CD8-positive, alpha-beta memory T cell (primary cell): ENCODE measurements at places on chromosomes 6 and 20. TPM values are rescaled to one million over a fixed set of nuclear protein-coding genes. Genes with fewer than 3 reads are reported as not detected.

GRCh38 chr6:45647341-45648261 is 269.9 kb upstream of the SUPT3H start:
- no peak for DNase-seq

The STX11 gene
- 30.0 TPM for total RNA-seq

- peak; percentile 27 for DNase-seq
These were observed 62.6 kb downstream of the BACH2 start for GRCh38 chr6:90233994-90234393.

The AGPAT4 gene
- 2.8 TPM for total RNA-seq

DNA sequence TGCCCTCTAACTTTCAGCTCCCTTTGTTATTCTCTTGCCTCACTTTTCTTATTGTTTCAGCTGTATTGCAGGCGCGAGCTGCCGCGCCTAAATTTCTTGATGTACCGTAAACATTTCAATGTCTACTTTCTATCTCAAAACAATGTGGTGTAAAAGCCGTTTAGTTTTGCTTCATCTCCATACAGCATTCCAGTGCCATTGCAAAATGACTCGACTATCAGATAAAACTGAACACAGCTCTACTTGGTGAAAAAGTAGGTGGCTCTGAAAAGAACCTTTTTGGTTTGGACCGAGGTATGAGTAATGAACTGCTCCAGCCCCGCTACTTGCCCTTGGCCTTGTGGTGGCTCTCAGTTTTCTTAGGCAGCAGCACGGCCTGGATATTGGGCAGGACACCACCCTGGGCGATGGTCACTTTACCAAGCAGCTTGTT is 74.6 kb downstream of the OR2B2 start:
- no peak for DNase-seq

DNA sequence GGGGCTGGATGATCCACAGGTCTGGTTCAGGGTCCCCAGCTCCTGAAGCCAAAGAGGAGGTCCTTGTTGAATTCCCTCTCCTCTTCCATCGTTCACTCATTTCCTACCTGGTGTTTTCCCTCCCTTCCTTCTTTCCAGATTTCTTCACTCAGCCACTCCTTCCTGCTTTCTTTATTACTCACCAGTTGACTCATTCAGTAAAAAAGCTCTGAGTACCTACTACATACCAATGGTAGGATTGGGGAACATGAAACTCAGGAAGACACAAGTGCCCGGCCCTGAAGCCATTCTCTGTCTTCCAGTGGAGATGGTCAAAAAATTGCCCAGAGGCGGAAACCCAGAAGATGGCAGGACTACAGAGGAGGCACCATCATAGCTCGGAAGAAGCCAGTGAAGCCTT is 11.9 kb upstream of the NSFL1C start:
- DNase-seq = no peak

GRCh38 chr20:16369441-16369840 is 203.8 kb downstream of the KIF16B start:
- DNase-seq = no peak

GRCh38 chr20:62797671-62798532 is 1.6 kb downstream of the MRGBP start:
- no peak for DNase-seq

DNA sequence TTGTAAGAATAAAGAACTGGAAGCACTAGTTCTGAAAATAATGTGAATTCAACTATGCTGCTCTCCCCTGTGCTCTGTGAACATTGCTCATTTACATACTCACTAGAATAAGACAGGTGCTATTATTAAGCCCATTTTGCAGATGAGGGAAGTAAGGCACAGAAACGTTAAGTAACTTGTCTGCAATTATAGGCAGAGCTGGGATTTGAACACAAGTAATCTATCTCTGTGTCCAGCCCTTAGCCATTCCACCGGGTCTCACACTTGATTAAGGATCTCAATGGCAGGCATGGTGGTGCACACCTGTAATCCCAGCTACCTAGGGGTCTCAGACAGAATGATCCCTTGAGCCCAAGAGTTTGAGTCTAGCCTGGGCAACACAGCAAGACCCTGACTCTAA is 357.7 kb downstream of the CD83 start:
- DNase-seq = no peak

- no peak for DNase-seq
These were observed 71.1 kb downstream of the TMEM244 start for GRCh38 chr6:129789974-129790373.

- DNase-seq = no peak
These were observed 64.2 kb downstream of the STAU1 start for GRCh38 chr20:49123982-49124381.

DNA sequence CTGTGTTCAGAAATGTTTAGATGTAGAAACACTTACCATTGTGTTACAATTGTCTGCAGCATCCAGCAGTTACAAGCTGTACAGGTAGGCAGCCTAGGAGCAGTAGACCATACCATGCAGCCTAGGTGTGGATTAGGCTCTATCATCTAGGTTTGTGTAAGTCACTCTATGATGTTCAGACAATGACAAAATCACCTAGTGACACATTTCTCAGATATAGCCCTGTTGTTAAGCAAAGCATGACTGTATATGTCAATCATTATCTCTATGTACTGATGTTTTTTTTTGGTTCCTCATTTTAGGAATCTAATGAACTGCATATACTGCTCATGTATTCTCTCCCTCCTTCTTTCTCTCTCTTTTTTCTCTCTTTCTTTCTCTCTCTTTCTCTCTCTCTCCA is 22.2 kb downstream of the CST8 start:
- no peak for DNase-seq

GRCh38 chr6:119541132-119541905 is 191.8 kb upstream of the MAN1A1 start:
- no peak for DNase-seq

DNA sequence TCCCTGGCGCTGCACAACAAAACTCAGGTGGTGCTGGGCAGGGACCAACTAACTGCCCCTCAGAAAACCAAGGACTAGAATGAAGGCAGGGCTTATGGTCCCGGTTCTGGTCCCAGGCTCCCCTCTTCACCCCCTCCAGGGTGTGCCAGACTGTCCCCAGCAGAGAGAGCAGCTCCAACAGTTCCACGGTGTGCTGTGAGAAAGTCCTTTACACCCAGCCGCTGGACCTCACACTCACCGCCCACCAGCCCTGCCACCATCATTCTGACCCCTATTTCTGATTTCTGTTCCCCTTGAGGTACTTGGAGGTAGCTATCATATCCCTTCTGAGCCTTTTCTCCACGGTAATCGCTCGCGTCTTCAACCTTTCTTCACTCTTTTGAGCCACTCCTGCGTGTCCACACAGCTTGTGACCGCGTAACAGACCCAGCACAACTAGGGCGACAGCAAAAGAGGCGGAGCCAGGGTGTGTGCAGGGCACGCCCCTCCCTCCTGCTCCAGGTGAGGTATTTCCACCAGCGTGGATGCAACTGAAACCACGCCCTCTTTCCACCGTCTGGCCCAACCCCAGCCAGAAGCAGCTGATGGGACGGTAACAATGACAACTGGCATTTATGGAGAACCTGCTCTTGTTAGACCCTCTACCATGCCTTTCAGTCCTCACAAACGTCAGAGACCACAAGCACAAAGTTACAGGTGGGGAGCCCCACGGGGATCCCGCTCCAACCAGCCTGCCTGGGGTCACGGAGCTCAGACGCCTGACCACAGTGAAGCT is 2.3 kb downstream of the PXDC1 start:
- DNase-seq = no peak

The SLC13A3 gene
- total RNA-seq = not detected

DNA sequence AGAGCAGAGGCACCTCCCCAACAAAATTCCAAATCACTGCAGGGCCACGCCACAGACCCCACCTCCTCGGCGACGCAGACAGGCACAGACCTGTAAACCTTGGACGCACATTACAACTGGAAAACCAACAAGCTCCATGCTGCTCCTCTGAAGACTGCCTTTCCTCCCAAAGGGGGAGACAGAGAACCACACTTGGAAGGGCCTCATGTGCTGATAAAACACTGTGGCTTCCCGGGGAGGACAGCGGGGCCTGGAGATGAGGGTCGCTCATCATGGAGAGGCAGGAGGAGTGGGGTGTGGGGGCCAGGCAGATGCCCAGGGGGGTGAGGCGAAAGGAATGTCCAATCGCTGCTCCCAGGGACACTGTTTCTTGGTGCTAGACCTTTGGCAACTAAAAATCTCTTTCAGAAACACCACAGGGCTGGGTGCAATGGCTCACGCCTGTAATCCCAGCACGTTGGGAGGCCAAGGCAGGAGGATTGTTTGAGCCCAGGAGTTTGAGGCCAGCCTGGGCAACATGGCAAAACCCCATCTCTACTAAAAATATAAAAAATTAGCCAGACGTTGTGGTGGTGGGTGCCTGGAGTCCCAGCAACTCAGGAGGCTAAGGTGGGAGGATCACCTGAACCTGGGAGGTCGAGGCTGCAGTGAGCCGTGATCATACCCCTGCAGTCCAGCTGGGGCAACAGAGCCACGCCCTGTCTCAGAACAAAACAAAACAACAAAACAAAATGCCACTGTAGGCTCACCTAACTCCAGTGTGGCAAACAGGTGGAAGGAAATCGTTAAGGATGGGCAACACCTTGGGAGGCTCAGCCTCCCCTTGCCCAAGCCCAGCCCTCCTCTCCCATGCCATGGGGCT is 53.8 kb downstream of the ABHD12 start:
- no peak for DNase-seq

The C4A gene
- 3.3 TPM for total RNA-seq
